Tibial nerve (tissue), 4 donors: ENCODE measurements at places on chromosomes 11 and 22. TPM values are rescaled to one million over a fixed set of nuclear protein-coding genes. Genes with fewer than 3 reads are reported as not detected.

MMP8 gene
- not detected for total RNA-seq

OR4A16 gene
- total RNA-seq = not detected

DNA sequence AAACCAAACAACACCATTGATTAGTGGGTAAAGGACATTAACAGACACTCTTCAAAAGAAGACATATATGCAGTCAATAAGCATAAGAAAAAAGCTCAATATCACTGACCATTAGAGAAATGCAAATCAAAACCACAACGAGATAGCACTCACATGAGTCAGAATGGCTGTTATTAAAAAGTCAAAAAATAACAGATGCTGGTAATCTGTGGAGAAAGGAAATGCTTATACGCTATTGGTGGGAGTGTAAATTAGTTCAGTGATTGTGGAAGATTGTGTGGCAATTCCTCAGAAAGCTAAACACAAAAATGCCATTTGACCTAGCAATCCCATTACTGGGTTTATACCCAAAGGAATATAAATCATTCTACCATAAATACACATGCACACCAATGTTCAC is 182.6 kb downstream of the TRPC6 start:
- no peak for DNase-seq

- no peak for DNase-seq
Observed at GRCh38 chr11:27411328-27411727, 48.3 kb upstream of the CCDC34 start.

KCNJ1 gene
- not detected for total RNA-seq
